ENCODE measurements at places on chromosomes 7 and 10. TPM values are rescaled to one million over a fixed set of nuclear protein-coding genes. Genes with fewer than 3 reads are reported as not detected.
A peak's percentile ranks its signal among the peaks of the same experiment; 100 is the strongest.

DNA sequence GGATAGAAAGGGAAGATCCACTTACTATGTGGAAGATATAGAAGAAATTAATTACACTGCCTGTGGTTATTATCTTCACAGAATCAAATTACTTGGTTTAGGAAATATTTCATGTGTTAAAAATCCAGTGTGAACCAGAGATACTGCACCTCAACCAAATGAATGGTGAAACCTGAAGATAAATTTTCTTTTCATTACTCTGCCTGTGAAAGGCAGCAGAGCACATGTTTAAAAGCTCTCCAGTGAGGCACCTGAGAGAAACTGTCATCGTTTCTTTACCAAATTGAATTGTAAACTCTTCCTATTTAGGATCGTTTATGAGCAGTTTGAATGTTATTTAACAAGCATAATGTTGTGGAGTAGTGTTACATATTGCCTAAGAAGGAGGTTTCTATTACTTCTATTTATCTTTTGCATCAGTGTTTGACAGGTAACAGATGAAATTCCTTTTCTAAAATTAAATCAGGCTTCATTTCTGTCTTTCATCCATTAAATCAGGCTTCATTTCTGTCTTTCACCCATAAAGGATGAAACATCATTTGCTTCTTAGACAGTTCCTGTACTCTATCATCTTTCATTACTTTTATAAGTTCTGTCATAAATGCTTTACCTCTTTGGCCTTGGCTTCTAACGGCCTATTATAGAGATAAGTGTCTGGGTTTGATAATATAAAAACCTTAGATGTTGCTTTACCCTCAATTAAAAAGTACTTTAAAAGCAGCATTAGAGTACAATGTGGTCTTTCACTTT, 266.6 kb downstream of the NXPH1 start:
- no peaks in the 10 kb centered on the region for H3K27me3 ChIP-seq
- no peak overlapping the region for H3K4me3 ChIP-seq
- DNase-seq = no peak
- no peak overlapping the region for H3K27ac ChIP-seq
- H3K36me3 ChIP-seq = no peaks in the 10 kb centered on the region
- H3K4me1 ChIP-seq = no peaks in the 10 kb centered on the region

- H3K27ac ChIP-seq = no peak overlapping the region
- H3K36me3 ChIP-seq = no peaks in the 10 kb centered on the region
- no peak overlapping the region for H3K4me3 ChIP-seq
- DNase-seq = no peak
- no peaks in the 10 kb centered on the region for H3K4me1 ChIP-seq
- H3K27me3 ChIP-seq = no peaks in the 10 kb centered on the region
These were observed 135.9 kb downstream of the PCDH15 start for GRCh38 chr10:54665095-54665494.

DNA sequence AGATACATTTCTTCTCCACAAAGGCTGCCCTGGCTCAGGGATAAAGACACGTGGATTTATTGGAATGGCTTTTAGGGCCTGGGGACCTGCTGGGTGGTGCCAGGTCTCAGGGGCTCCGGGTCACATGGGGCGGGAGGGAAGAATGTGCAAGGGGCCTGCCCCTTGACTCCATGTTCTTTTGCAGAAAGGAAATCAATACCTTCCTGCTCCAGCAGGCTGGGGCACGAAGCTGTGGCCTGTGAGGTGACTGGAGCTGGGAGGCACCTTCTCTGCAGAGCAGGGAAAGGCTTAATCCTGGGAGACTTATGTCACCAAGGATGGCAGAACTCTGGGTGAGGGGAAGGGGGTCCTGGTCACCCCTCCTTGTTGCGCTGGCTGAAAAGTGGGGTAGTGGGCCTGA, 42.3 kb upstream of the GNA12 start:
- H3K27me3 ChIP-seq = no peaks in the 10 kb centered on the region
- H3K4me1 ChIP-seq = no peaks in the 10 kb centered on the region
- no peaks in the 10 kb centered on the region for H3K36me3 ChIP-seq
- H3K27ac ChIP-seq = no peak overlapping the region

GRCh38 chr10:126939706-126940105, 34.5 kb downstream of the DOCK1 start:
- DNase-seq = no peak
- no peaks in the 10 kb centered on the region for H3K36me3 ChIP-seq
- H3K4me3 ChIP-seq = no peak overlapping the region
- H3K4me1 ChIP-seq = peaks cover 9% of the 10 kb centered on the region
- no peak overlapping the region for H3K27ac ChIP-seq
- H3K27me3 ChIP-seq = no peaks in the 10 kb centered on the region

GRCh38 chr7:135683609-135684008, 21.3 kb downstream of the STMP1 start:
- H3K27me3 ChIP-seq = no peaks in the 10 kb centered on the region
- H3K4me1 ChIP-seq = peaks cover 50% of the 10 kb centered on the region
- H3K36me3 ChIP-seq = no peaks in the 10 kb centered on the region
- peak; percentile 68 for DNase-seq

DNA sequence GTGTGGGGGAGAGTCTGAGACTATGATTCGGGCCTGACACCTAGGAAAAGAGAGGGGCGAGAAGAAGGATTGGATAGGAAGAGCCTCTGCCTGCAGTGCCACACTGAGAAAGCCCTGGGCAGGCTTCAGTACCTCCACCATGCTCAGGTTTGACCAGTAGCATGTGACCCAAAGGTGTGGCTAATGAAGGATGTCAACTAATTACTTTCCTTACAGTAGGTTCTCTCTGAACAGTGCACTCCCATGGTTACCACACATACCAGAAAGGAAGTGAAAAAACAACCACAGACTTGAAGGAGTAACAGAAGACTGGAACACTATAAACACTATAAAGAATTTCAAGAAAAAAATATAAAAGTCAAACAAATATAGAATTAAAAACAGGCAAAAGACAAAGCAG, 46.2 kb downstream of the SEM1 start:
- no peak overlapping the region for H3K4me3 ChIP-seq
- no peak overlapping the region for H3K27ac ChIP-seq

- H3K27ac ChIP-seq = no peak overlapping the region
- H3K4me3 ChIP-seq = no peak overlapping the region
- DNase-seq = no peak
- peaks cover under 1% of the 10 kb centered on the region for H3K36me3 ChIP-seq
These were observed 1.4 kb downstream of the MYO1G start for GRCh38 chr7:44977304-44977958.

DNA sequence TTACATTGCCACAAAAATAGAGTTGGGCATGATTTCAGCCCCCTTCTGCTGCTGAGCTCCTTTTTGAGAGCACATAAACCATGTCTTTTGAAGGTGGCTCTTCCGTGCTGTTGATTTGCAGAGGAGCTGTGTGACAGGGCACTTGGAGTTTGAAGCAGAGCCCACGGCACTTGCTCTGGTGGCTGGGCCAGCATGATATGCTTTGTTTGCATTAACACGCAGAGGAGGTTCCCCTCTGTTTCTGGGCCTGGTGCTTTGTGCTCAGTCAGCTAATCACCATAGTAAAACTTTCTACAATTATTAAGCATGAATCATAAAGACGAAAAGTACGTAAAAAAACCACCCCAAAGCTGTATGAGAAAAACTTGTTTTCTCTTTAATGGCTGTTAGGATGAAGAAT, 40.1 kb downstream of the RBM33 start:
- peaks cover 12% of the 10 kb centered on the region for H3K36me3 ChIP-seq
- H3K4me3 ChIP-seq = no peak overlapping the region
- H3K27ac ChIP-seq = no peak overlapping the region
- no peak for DNase-seq
- no peaks in the 10 kb centered on the region for H3K27me3 ChIP-seq

DNA sequence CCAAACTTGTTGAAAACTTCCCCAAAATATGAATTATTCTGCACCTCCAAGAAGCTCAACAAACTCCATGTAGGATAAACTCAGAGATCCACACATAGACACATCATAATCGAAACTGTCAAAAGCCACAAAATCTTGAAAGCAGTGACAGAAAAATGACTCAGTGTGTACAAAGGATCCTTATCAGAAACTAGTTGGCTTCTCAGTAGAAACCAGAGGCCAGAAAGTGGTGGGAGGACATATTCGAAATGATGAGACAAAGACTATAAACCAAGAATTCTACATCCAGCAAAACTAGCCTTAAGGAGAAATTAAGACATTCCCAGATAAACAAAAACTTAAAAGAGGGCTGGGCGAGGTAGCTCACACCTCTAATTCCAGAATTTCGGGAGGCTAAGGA, 38.5 kb downstream of the MCMBP start:
- no peaks in the 10 kb centered on the region for H3K4me1 ChIP-seq
- H3K27me3 ChIP-seq = no peaks in the 10 kb centered on the region
- H3K36me3 ChIP-seq = peaks cover 74% of the 10 kb centered on the region
- H3K27ac ChIP-seq = no peak overlapping the region

GRCh38 chr7:82384779-82385178, 58.8 kb downstream of the CACNA2D1 start:
- no peak overlapping the region for H3K4me3 ChIP-seq
- H3K4me1 ChIP-seq = peaks cover 11% of the 10 kb centered on the region
- H3K27me3 ChIP-seq = no peaks in the 10 kb centered on the region
- DNase-seq = no peak

DNA sequence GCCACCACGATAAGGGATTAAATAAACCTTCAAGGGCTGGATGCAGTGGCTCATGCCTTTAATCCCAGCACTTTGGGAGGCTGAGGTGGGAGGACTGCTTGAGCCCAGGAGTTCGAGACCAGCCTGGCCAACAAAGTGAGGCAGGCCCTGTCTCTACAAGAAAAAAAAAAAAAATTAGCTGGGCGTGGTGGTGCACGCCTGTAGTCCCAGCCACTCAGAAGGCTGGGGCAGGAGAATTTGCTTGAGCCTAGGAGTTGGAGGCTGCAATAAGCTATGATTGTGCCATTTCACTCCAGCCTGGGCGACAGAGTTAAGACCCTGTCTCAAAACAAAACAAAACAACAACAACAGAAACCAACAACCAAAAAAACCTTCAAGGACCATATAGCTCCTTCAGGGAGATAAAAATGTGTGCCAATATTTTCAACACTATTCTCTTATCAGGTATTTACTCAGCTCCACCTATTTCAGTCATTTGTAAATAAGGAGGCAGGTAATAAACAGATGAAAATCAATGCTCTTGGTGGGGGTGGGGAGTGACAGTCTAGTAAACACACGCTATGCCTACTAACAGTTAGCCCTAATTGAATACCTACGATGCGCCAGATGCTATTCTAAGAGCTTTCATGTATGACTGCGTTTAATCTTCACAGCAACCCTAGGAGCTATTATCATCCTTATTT, 13.2 kb downstream of the BAIAP2L1 start:
- no peak overlapping the region for H3K4me3 ChIP-seq
- H3K36me3 ChIP-seq = no peaks in the 10 kb centered on the region
- no peak overlapping the region for H3K27ac ChIP-seq
- H3K4me1 ChIP-seq = no peaks in the 10 kb centered on the region
- no peak for DNase-seq
- H3K27me3 ChIP-seq = no peaks in the 10 kb centered on the region

- no peaks in the 10 kb centered on the region for H3K27me3 ChIP-seq
- H3K4me1 ChIP-seq = peaks cover 11% of the 10 kb centered on the region
These were observed 54.1 kb downstream of the KCNMA1 start for GRCh38 chr10:77583527-77583926.

DNA sequence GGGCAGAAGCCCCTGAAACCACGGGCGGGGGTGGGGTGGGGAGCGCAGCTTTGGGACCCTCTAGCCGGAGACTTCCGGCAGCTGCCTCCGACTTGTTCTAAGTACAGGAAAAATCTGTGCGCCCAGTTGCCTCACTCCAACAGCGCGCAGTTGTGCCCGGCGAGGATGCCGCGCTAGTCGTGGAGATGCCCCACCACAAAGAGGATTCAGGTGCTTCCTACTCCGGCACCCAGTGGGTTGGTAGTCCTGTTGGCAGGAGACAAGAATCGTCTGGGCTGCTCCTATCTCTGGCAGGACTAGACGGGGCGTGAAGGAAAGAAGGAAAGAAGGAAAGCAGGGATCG, 465 bp upstream of the NPY start:
- H3K36me3 ChIP-seq = no peaks in the 10 kb centered on the region
- peaks cover 17% of the 10 kb centered on the region for H3K4me1 ChIP-seq
- H3K27me3 ChIP-seq = peaks cover 10% of the 10 kb centered on the region
- no peak overlapping the region for H3K27ac ChIP-seq
- peak overlapping the region; percentile 21 for H3K4me3 ChIP-seq

DNA sequence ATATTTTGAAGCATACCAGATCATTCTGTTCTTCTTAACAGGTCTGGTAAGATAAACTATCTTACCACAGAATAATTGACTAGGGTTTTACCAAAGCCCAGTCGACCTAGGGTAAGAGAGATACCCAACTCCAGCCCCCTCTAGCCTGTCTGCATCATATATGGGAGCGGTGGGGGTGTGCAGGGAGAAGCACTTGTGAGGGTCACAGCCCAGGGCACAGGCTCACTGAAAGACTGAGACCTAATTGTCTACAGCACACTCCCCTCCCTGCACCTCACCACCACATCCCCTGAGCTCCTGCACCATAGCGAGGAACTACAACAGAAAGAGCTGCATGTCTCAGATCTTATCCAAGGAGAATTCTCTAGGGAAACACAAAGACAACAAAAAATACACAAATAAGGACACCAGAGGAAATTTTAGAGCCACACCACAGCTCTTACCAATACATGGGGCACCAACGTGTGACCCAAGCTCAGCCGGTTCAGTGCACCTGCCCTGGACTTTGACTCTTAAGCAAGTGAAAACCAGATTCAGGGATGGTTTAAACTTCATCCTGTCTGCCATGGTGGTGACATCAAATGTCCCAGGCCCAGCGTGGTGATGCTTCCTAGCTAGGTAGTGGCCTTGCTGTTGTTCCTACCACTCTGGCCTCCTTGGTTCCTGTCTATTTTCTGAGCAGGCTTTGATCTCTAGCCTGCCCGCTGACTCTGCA, 150.8 kb downstream of the HERPUD2 start:
- H3K4me3 ChIP-seq = no peak overlapping the region
- no peaks in the 10 kb centered on the region for H3K27me3 ChIP-seq
- no peak for DNase-seq
- H3K27ac ChIP-seq = no peak overlapping the region
- H3K36me3 ChIP-seq = no peaks in the 10 kb centered on the region
- H3K4me1 ChIP-seq = no peaks in the 10 kb centered on the region

GRCh38 chr10:86945361-86946212, 11.8 kb downstream of the MMRN2 start:
- no peaks in the 10 kb centered on the region for H3K36me3 ChIP-seq
- no peak overlapping the region for H3K27ac ChIP-seq
- no peaks in the 10 kb centered on the region for H3K4me1 ChIP-seq
- H3K27me3 ChIP-seq = no peaks in the 10 kb centered on the region
- DNase-seq = no peak

GRCh38 chr10:21649454-21649872, 115.4 kb downstream of the MLLT10 start:
- no peaks in the 10 kb centered on the region for H3K36me3 ChIP-seq
- H3K27ac ChIP-seq = no peak overlapping the region

- H3K27me3 ChIP-seq = no peaks in the 10 kb centered on the region
- H3K27ac ChIP-seq = no peak overlapping the region
- H3K36me3 ChIP-seq = no peaks in the 10 kb centered on the region
These were observed 328.5 kb downstream of the ADARB2 start for GRCh38 chr10:1408651-1409367.

GRCh38 chr7:151686016-151686766, 166.5 kb upstream of the RHEB start:
- H3K4me3 ChIP-seq = no peak overlapping the region
- peaks cover 58% of the 10 kb centered on the region for H3K4me1 ChIP-seq
- no peak for DNase-seq
- no peak overlapping the region for H3K27ac ChIP-seq
- no peaks in the 10 kb centered on the region for H3K36me3 ChIP-seq

Gene SGCE
- total RNA-seq = 108 TPM

Gene LZTS2
- 95.0 TPM for total RNA-seq

Gene SLC25A13
- 22.7 TPM for total RNA-seq

Gene PPP3CB
- 37.4 TPM for total RNA-seq

Gene CRYGN
- total RNA-seq = 27.5 TPM

Gene SPDYE9
- not detected for total RNA-seq

Gene FHIP2A
- total RNA-seq = 42.6 TPM

All from thyroid gland (tissue), 4 donors.